D721Med (cell line): ENCODE measurements at places on chromosomes 7 and 10.

DNA sequence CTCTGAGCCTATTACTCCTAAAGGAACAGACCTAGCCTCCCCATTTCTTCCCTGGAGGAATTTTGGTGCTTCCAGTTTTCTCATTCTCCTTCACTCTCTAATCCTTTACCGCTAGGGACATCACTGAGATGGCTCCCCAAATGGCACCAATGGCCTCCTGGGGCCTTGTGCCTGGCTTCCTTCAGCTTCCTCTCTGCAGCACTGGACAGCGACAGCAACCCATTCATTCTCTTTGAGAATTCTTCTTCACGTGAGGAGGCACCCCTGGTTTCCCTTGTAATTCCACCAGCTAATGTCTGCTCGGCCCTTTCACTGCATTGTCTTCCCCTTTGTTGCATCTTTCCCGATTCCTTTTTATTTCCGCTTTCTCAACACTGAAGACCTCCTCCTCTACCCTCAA lies 24.6 kb upstream of the KDM7A start:
- no peak for DNase-seq

DNA sequence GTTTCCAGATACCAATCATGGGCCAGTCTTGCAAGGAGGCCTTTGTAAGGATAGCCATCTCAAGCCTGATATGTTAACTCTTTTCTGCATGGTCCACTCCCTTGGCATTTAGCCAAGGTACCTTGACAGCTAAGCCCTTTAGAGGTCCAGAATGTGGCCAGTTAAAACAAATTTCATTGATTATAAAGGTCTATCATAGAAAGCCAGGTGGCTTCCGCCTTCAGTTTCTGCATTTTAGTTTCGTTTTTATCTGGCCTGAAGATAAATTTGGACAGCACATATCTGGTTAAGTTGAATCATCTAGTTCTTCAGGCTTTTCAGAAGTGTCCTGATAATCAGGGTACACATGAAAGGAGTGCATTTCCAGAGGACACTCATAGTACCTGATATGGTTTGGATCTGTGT lies 30.7 kb downstream of the ANKIB1 start:
- no peak for DNase-seq

DNA sequence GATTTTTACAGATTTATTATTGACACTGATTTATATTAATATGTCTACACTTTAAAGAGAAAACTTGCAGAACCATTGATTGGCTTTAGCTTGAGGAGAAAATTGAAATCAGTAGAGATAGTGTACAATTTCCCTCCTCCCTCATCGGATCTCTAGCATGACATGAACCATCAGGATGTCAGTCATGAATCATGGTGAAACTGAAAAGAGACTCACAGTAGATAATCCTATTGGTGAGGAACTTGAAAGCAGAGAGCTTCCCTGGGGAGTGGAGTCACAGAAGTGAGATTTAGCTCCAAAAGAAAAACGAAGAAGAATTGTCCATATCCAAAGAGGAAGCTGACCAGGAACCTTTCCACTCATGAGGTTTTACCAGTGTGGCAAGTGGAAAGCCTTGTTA lies 346.8 kb downstream of the ABCA13 start:
- DNase-seq = no peak

DNA sequence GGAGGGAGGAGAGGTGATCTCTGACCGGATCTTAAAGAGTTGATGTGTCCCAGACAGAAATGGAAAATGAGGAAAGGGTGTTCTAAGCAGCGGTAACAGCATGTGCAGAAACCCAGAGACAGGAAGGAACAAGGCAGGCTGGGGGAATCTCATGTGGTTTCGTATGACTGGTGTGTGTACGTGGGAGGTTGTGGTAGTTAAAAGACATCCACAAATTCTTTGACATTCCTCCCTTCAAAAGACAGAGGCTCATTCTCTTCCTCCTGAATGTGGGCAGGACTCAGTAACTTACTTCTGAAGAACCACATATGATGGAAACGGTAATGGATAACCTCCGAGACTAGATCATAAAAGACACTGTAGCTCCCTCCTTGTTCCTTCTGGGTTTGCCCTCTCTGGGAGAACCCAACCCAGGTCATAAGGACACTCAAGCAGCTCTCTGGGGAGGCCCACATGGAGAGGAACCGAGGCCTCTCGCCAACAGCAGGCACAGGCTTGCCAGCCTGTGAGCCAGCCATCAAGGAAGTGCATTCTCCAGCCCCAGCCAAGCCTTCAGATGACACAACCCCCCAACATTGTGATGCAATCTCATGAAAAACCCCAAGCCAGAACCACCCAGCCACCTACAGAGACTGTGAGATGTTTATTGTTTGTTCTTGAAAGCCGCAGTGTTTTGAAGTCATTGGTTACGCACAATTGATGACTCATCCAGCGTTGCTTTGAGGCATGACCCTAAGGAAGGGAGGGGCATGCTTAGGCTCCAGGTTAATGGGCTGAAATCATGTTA lies 116.0 kb downstream of the SLIT1 start:
- DNase-seq = no peak

DNA sequence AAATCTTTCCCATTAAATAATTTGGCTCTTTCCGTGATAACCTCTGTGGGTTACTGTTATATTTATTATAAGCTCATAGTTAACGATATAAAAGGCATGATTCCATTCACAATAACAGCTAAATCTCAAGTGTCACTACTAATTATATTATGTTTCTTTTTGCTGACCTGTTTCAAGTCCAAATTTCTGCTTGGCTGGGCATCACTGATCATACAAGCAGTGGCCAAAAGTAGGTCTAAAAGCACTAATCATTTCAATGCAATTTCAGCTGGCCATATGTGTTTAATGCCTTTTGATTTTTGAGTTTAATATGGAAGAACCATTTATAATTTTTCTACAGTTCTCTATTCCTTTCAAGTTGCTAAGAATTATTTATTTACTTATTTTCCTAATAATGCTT lies 110.7 kb downstream of the SEMA3A start:
- no peak for DNase-seq

DNA sequence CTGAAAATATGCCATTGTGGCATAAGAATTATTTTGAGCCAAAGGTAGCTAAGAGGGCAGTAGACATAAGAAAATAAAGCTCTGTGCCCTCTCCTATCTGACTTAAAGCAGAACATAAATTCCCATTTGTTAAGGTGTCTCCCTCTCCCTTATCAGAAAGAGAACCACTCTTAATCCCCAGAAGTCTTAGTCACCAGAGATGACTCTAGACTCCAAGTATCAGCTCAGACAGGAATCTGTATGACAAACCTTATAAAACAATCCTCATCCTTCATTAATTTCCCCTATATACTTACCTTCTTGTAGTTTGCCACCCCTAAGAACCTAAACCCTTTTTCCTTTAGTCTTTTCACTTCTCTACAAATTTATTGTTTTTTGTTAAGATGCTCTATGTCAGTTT lies 21.8 kb upstream of the PIP4K2A start:
- no peak for DNase-seq

- DNase-seq = no peak
These were observed 10.9 kb upstream of the GDF2 start for GRCh38 chr10:47311193-47311931.
